Amniotic stem cell (primary cell): ENCODE measurements at places on chromosomes 7 and 10.

DNA sequence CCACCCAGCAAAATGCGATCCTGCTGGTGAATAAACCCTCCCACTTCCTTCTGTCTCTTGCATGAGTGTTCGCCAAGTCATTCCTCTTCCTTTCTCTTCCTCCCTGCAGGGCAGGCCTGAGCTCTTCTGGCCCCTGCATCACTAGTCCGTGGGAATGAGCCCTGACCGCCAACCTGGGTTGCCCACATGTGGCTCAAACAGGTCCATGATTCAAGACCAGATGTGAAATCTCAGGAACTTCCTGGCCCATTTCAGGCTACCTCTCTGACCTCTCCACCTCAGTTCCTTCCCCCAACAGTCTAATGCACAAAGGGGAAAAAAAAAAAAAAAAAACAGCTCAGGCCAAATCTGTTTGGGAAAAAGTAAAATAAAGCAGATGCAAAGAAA, 5.4 kb upstream of the YWHAG start:
- DNase-seq = no peak

- DNase-seq = peak; percentile 63
These were observed 83.3 kb upstream of the MKLN1 start for GRCh38 chr7:131244259-131244852.

GRCh38 chr7:28298870-28299518, 113.3 kb upstream of the CREB5 start:
- DNase-seq = peak; percentile 66

DNA sequence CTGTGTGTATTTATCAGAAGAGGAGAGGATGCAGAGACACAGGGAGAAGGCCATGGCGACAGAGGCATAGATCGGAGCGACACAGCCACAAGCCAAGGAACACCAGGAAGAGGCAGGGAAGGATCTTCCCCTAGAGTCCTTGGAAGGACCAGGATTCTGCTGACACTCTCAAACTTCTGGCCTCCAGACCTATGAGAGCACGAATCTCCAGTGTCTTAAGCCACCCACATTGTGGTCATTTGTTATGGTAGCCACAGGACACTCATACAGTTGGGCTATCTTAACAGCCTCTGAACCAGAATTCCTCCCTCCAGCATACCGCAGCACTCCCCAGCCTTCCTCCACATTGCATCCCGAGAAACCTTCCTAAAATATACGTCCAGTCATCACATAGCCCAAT, 367.0 kb upstream of the MGMT start:
- no peak for DNase-seq

DNA sequence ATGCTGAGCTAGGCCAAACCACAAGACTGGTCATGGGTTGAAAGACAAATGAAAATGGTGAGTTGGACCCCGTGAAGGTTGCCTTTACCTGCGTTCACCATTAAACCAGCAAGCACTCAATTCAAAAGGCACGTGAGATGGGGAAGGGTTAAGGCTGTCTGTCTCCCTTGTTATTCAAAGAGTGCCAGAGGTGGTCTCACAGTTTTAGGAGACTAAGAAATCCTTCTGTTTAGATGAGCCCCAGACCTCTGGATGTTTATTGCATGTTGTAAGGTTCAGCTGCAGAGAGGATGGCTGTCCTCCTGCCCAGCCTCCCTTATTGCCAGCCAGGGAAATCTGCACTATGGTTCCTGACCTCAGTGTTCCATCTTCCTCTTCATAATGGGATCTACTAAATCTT, 498.0 kb upstream of the CELF2 start:
- DNase-seq = no peak

DNA sequence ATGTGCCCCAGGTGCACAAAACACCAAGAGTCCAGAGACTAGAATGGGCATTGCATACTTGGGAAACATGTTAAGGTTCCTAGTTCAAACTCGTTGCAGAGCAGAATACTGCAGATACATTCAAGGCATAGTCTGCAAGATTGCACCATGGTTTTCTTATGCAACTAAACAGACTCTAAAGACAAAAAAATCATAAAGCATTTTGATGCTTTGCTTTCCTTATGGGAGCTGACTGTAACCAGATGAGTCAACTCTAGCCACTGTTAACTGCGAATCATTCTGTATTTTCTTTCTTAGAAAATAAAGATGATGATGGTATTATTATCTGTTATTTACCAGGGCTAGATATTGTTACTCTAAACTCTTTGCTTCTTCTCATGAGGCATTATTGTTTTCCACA, 19.7 kb downstream of the TRUB1 start:
- no peak for DNase-seq

GRCh38 chr10:95783741-95784140, 27.8 kb downstream of the ENTPD1 start:
- no peak for DNase-seq

DNA sequence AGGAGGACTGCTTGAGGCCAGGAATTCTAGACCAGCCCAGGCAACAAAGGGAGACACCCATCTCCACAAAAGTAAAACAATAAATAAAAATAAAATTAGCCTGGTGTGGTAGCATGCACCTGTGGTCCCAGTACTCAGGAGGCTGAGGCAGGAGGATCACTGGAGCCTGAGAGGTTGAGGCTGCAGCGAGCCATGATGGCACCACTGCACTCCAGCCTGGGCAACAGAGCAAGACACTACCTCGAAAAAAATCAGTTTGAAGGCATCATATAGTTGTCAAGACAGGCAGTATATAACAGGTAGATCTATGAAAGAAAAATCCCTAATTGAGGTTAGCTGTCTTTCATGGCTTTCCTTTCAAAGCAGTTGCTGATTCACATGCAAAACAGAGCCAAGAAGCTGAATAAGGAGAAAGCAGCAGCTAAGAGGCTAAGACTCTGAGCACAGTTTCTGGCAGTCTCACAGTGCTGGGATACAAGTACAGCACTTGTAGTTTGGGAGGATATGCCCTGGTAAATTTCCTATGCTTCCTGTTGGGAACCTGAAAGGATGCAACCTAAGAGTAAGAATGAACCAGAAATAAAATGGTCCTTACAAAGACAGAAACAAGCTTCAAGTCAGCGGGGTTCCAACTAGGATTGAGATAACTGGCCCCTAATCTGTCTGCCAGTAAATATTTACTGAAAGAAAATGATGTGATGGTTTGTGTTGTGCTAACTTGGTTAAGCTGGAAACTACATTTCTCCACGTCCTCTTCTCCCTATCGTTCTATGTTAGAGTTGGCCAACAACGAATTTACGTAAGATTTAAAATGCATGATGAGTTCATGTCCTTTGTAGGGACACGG, 368.5 kb upstream of the HPS1 start:
- DNase-seq = no peak

GRCh38 chr10:22427890-22428571, 82.7 kb downstream of the SPAG6 start:
- DNase-seq = peak; percentile 58

DNA sequence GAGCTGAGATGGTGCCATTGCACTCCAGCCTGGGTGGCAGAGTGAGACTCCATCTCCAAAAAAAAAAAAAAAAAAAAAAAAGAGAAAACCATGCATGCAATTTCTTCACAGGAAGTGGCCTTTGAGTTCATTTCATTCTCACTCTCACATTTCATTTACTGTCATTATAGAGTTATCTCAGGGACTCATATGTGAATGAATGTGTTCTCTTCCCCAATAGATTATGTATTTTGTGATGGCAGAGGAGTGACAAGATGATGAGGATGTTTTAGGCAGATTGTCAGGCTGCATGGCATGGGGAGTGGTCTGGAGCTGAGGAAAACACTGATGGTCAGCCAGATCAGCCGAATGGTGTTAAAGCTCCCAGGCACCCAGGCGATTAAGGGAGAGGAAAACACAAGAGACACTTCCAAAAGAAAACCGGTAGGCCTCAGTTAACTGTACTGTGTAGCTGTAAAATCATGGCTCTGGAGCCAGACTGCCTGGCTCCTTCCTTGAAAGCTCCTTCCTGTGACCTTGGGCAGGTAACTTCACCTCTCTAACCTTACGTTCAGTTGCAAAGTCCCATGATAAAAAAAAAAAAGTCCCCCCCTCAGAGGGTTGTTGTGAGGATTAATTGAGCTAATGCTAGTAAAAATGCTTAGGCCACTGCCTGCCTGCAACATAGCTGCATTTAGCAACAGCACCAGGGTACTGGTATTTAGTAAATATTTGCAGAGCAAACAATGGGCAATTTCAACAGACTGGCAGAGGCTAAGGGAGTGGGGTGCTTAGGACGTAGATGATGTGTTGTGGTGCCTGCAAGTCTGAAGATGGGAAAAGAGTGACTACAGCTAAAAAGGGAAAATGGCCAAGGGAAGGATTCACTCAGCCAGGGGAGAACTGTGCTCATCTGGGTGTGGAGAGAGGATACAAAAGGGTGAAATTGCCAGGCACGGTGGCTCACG, 6.9 kb downstream of the FRAT2 start:
- DNase-seq = no peak

GRCh38 chr7:144549861-144550260, 146.4 kb upstream of the NOBOX start:
- no peak for DNase-seq

DNA sequence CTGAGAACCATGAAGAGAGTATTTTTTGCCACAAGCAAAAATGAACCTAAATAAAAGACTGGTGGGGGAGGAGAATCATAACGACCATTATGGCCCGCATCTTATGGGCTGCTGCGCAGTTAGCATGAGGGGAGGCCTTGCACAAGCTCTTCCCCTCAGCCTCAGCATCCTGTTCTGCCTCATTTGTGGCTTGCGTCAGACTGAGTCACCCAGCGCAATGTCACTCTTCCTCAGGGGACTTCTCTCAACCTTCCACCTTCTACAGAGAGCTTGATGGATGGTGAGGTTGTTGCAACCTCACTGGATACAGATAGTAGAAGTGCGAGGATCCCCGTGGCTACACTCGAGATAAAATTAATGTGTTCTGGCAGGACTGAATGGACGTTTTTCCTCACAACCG, 16.8 kb upstream of the GPR15LG start:
- DNase-seq = no peak

GRCh38 chr7:73706126-73707044, 13.1 kb downstream of the STX1A start:
- no peak for DNase-seq

DNA sequence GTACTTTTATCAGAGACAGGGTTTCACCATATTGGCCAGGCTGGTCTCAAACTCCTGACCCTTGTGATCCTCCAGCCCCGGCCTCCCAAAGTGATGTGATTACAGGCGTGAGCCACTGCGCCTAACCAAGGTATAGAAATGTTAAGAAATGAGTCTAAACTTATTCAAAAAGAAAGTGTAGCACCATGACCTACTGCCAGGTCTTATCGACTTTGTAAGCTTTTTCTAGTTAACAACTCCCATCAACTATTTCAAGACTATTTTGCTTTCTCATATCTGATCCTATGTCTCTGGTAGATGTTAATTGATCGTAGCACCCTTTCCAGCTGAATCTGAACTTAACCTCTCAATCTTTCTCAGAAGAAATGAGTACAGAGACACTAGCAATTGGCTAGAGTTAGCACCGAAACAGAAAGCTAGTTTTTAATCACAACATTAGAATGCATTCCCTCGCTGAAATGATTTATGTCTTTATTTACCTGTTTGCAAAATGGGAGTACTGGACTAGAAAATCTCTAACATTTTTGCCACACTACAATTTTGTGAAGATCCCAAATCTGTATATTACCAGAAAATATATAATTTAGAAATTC, 114.0 kb upstream of the HGF start:
- DNase-seq = no peak

DNA sequence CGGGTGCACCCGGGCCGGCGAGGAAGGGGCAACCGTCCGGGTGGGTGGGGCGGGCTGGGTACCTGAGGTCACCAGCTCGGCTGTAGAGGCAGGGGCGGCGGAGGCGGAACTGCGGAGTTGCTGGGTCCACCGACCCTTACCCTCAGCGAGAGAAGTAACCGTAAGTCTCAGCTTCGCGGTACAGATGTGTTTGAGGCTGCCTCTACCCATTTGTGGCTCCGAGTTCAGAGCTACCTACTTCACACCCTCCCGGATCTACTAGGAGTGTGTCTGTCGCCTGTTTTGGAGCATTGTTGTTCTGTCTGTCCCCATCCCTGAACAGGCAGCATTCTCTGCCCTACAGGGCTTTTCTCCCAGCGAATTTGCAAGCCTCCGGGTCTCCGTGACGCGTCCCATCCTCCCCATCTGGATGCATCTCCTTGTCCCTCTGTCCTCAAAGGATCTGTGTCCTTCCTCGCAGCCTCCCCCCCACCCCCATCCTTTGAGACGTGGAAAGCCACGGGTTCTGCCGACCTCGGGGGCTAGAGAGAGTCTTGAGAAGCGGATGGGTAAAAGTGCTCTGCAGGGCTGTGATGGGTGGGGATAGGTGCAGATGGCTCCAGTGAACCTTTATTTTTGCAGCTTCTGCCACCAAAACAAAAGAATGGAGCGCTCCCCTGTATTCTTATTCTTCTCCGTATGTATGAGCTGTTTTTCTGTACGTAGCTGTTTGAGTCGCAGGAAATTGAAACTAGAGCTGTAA, 757 bp downstream of the ANKIB1 start:
- DNase-seq = no peak

GRCh38 chr10:104580774-104581675, 60.1 kb upstream of the SORCS3 start:
- DNase-seq = peak; percentile 29

- DNase-seq = peak; percentile 15
These were observed 88.7 kb upstream of the MYL10 start for GRCh38 chr7:101717628-101718357.

DNA sequence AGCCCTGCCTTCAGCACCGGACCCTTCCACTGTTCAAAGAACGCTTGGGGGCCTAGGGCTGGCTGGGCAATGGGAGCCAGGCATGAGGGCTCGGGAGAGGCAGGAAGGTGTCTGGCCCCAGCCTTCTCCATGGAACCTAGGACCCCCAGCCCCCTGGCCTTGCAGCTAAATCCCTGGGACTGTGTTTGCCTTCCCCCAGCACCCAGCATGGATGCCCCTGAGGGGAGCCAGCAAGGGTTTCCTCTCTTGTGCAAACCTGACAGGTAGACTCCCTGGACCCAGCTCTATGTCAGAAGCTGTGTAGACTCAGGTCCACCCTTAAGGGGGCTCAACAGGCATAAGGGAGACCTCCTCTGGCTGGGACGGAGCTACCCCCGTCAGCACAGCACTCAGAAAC, 288.0 kb downstream of the GRID1 start:
- no peak for DNase-seq

DNA sequence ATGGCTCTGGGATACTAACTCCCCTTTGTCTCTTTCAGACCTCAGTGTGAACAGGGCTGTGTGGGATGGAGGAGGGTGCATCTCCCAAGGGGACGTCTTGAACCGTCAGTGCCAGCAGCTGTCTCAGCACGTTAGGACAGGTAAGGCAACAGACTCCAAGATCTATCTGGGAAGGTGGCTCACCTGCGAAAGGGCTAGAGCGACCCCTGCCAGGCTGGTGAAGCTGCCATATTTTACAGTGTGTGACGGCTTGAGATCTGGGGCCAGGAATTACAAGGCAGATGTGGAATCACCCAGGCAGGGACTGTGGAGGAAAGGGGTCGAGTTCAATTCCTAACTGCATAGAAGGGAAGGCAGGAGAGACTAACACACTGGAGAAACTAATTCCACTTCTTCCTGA, 11.2 kb downstream of the MUC17 start:
- no peak for DNase-seq

- DNase-seq = no peak
These were observed 55.1 kb downstream of the ABI1 start for GRCh38 chr10:26805567-26806245.
